ENCODE measurements at places on chromosomes 5 and 9. TPM values are rescaled to one million over a fixed set of nuclear protein-coding genes. Genes with fewer than 3 reads are reported as not detected.

GRCh38 chr5:35115920-35116319 is 68.2 kb upstream of the AGXT2 start:
- no peak for DNase-seq

DNA sequence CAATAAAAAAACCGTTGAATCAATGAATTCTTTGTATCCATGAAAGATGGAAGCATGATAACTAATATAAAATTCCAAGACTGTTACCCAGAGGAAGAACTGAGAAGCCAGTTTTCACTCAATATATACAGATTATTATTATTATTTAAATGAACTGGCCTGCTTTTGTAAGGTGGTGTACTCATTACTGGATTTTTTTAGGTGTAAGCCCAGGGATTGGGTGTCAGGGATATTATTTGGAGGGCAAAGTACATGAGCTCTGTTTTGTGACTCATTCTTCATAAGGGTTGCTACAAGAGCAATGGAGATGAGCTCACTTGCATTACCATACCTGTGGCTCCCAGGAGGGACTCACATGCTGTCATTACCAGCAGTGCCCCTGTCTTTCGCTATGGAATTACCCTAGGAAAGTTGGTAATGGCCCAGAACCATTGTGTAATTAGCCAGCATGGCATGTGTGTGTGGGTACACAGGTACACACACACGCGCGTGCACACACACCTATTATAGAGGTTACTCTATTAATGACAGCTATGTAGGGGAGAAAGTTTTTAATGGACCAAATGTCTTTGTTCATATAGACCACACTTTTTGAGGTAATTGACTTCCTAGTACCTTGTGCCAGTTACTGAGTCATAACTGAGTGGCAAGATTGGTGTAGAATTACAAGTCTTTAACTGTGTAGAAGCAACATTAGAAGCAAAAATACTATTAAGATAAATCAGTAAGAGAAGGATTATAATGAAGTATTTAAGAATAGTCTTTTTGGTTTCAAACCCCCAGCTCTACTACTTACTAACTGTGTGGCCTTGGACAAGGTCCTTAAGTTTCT is 143.4 kb downstream of the GDNF start:
- DNase-seq: no peak

DNA sequence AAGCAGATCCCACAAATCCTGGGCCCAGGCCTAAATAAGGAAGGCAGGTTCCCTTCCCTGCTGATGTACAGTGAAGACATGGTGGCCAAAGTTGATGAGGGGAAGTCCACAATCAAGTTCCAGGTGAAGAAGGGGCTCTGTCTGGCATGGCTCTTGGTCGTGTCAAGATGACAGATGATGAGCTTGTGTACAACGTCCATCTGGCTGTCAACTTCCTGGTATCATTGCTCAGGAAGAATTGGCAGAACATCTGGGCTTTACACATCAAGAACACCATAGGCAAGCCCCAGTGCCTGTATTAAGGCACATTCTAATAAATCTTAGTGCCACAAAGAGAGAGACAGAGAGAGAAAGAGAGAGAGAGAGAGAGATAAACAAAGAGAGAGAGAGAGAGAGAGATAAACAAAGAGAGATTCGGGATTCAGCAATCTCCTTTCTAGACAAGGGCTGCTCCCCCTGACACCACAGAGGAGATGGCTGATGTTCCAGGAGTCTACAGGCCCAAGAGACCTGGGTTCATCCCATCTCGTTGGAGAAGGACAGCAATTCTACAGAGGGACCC is 45.5 kb upstream of the HSPA9 start:
- DNase-seq: no peak

GRCh38 chr9:136902259-136902821 is 16.0 kb downstream of the TRAF2 start:
- peak; percentile 57 for DNase-seq

GRCh38 chr5:72498284-72498683 is 8.9 kb downstream of the ZNF366 start:
- DNase-seq: no peak

GRCh38 chr5:79517601-79518000 is 3.7 kb upstream of the HOMER1 start:
- DNase-seq: no peak

GRCh38 chr5:109739741-109740728 is 50.3 kb downstream of the MAN2A1 start:
- no peak for DNase-seq

- DNase-seq: no peak
Measured at GRCh38 chr5:72494623-72495124, 12.5 kb downstream of the ZNF366 start.

GRCh38 chr5:76542887-76543690 is 80.1 kb downstream of the F2RL2 start:
- no peak for DNase-seq

GRCh38 chr9:27589462-27589861 is 16.2 kb upstream of the C9orf72 start:
- DNase-seq: no peak

DNA sequence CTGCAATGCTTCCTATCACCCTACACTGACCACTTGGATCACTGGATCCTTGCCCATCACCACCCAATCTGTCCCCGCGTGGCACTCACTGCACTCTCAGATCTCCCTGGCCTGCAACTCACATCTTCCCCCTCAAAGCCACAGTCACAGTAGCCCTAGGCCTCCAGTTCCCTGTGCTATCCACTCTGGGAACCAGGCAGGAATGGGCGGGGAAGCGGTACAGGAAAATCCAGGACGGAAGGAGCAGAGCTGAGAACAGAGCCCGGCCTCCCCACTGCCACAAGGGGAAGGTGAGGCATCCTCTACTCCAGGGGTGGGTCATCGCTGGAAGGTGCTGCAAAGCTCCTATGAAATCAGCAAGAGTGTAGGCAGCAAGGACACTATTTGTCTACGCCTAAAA is 102.6 kb downstream of the ESM1 start:
- DNase-seq: no peak

- DNase-seq: no peak
Measured at GRCh38 chr5:43357878-43358281, 44.7 kb upstream of the HMGCS1 start.

- no peak for DNase-seq
Measured at GRCh38 chr9:111040494-111040893, 2.2 kb upstream of the LPAR1 start.

GRCh38 chr5:35799753-35800152 is 56.9 kb upstream of the IL7R start:
- DNase-seq: no peak

FAM193B gene
- total RNA-seq: 26.1 TPM

PCDHAC2 gene
- total RNA-seq: 29.8 TPM

PRR16 gene
- 1.2 TPM for total RNA-seq

SPINK13 gene
- not detected for total RNA-seq

CATSPER3 gene
- 0.82 TPM for total RNA-seq

ECSCR gene
- total RNA-seq: 4.9 TPM

PLPPR1 gene
- 249 TPM for total RNA-seq

FBP2 gene
- total RNA-seq: not detected

IFNA21 gene
- not detected for total RNA-seq

Measured in frontal cortex (tissue), 4 donors.